Upper lobe of right lung (tissue), 1 donor: ENCODE measurements at places on chromosomes 3 and 15. TPM values are rescaled to one million over a fixed set of nuclear protein-coding genes. Genes with fewer than 3 reads are reported as not detected.

Gene CTXND1
- 1.9 TPM for total RNA-seq

- no peaks in the 10 kb centered on the region for H3K27me3 ChIP-seq
- no peak overlapping the region for H3K27ac ChIP-seq
- H3K4me1 ChIP-seq: no peaks in the 10 kb centered on the region
- no peak for DNase-seq
- no peaks in the 10 kb centered on the region for H3K36me3 ChIP-seq
These were observed 82.8 kb downstream of the SEC22A start for GRCh38 chr3:123284399-123285010.

DNA sequence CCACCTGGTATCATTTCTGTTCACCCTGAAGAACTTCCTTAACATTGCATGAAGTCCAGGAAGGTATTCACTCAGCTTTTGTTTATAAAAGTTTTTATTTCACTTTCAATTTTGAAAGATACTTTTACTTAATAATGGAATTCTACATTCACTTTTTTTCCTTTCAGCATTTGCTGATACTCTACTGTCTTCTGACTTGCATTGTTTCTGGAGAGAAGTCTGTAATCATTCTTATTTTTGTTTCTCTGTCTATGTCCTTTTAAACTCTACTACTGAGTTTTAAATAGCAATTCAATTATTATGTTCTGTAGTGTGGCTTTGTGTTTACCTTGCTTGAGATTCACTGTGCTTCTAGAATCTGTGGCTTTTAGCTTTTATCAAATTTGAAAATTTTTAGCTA, 42.4 kb downstream of the MYL3 start:
- no peak for DNase-seq
- no peak overlapping the region for H3K4me3 ChIP-seq
- H3K27ac ChIP-seq: no peak overlapping the region
- no peaks in the 10 kb centered on the region for H3K27me3 ChIP-seq

- no peaks in the 10 kb centered on the region for H3K27me3 ChIP-seq
- no peak for DNase-seq
- H3K4me1 ChIP-seq: no peaks in the 10 kb centered on the region
- H3K4me3 ChIP-seq: no peak overlapping the region
These were observed 91.2 kb downstream of the EDEM1 start for GRCh38 chr3:5278666-5279065.

Gene MOBP
- total RNA-seq: not detected

GRCh38 chr3:182327196-182327681, 466.1 kb upstream of the ATP11B start:
- DNase-seq: no peak
- H3K4me1 ChIP-seq: no peaks in the 10 kb centered on the region
- H3K27me3 ChIP-seq: no peaks in the 10 kb centered on the region
- no peak overlapping the region for H3K27ac ChIP-seq

Gene LRRK1
- total RNA-seq: 22.6 TPM

- H3K4me3 ChIP-seq: no peak overlapping the region
- H3K27ac ChIP-seq: no peak overlapping the region
- no peak for DNase-seq
- no peaks in the 10 kb centered on the region for H3K36me3 ChIP-seq
These were observed 429.6 kb downstream of the LPP start for GRCh38 chr3:188583341-188584161.

Gene MNS1
- total RNA-seq: 0.58 TPM

- H3K4me3 ChIP-seq: no peak overlapping the region
- H3K27ac ChIP-seq: no peak overlapping the region
- H3K4me1 ChIP-seq: no peaks in the 10 kb centered on the region
- no peaks in the 10 kb centered on the region for H3K36me3 ChIP-seq
These were observed 275.1 kb downstream of the PDZRN3 start for GRCh38 chr3:73349657-73350056.

Gene PFN2
- 28.6 TPM for total RNA-seq
